ENCODE measurements at places on chromosomes 5 and 9. TPM values are rescaled to one million over a fixed set of nuclear protein-coding genes. Genes with fewer than 3 reads are reported as not detected.

- H3K27me3 ChIP-seq: no peaks in the 10 kb centered on the region
- no peaks in the 10 kb centered on the region for H3K36me3 ChIP-seq
- DNase-seq: no peak
- no peak overlapping the region for H3K4me3 ChIP-seq
- no peak overlapping the region for H3K27ac ChIP-seq
Observed at GRCh38 chr5:59391576-59391975, 501.9 kb downstream of the PDE4D start.

DNA sequence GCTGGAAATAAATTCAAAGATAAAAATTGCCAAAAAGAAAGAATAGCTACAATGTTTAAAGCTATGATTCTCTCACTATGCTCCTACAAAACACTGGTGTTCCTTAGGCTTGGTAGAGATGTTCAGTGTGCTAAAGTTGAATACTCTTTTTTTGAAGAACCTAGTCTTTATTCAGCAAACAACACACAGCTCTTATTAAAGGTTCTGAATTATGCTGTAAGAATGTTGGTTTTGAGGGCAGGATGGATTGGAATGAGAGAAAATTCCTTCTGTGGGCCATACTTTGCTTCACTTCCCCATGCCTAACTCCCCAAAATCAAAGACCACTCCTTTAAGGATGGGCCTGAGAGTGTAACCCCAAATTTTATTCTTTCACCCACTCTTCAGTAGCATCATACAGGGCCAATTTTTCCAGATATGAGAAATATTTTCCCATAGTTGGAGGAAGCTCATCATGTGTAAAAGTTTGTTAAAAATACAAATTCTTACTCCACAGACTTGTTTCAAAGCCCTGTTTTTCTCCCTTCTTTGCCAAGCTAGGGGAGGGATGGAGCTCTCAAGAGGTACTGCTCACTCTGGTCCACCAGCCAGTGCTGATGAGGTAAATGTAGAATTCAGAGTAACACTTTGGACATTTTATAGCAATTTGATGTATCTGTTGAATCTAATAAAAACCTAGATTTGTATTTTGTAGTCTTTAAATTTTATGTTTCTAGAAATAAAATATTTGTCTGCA lies 99.3 kb downstream of the GDNF start:
- H3K4me1 ChIP-seq: peaks cover 29% of the 10 kb centered on the region
- DNase-seq: no peak
- peaks cover 10% of the 10 kb centered on the region for H3K36me3 ChIP-seq
- H3K27me3 ChIP-seq: no peaks in the 10 kb centered on the region

DNA sequence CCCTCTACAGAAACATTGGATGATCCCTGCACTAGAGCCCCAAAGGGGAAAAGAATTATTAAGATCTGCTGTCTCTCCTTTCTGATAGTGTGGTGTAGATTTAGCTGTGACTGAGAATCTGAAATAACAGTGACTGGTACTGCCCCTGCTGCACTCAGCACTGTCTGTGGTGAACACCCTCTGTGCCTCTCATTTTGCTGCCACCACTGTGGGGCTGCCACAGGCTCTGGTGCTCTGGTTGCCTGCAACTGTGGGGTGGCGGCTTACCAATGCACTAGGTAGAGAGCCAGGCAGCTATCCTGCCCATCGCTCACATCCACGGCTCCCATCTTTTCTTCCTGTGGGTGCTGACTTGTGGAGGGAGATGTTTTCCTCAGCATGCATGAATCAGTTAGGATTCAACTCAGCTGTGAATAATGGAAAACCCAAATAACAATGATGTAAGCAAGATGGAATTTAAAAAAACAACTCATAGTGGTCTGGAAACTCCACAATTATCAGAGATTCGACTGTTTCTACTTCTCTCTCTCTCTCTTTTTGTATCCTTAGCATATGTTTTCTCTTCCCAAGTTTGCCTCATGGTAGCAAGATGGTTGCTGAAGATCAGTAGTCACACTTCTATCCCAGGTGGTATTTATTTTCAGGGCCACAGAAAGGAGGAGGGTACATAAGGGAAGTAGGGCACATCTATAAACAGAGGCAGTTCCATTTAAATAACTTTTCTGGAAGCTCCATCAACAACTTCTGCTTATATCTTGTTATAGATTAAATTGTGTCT lies 99.8 kb upstream of the DAP start:
- peaks cover 50% of the 10 kb centered on the region for H3K27me3 ChIP-seq
- DNase-seq: no peak
- no peaks in the 10 kb centered on the region for H3K36me3 ChIP-seq
- no peak overlapping the region for H3K27ac ChIP-seq

DNA sequence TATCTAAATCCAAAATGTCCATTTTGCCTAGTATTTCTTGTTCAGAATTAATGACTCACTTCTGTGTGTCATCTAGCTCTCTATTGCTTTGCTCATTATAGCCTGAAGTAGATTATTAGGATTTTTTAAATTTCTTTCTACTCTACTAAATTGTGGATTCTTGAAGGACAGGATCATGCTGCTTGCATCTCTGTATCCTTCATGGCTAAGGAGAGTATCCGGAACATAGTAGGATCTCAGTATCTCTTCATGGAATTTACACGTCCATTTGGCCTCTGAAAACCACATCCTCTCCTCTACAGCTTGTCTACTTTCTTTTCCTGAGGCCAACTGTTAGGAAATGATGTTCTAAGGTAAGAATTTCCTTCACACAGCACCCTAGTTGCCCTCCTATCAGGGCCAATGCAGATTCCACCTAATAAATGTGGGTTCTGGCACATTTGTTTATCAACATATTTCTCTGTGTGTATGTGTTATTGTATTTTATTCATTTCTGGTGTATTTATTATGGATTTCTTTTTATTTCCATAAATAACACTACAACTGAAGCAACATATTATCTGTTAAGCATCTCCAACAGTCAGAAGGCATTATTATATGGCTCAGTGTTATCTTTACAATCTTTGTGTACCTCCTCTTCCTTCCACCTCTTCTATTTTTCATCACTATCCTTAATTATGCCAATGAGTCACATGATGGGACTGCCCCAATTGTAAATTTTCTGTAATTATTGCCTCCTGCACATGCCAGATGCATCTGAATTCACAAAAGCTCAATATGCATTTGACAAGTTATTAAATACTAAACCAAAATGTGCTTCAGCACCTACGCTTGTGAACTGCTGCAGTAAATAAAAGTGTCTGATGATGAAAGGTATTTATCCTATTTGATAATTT lies 557.8 kb upstream of the TLE4 start:
- peak overlapping the region; percentile 40 for H3K27ac ChIP-seq
- H3K36me3 ChIP-seq: no peaks in the 10 kb centered on the region
- H3K4me3 ChIP-seq: no peak overlapping the region
- peaks cover 27% of the 10 kb centered on the region for H3K4me1 ChIP-seq
- no peaks in the 10 kb centered on the region for H3K27me3 ChIP-seq
- DNase-seq: no peak

GRCh38 chr5:139903795-139904565 lies 108.4 kb downstream of the PSD2 start:
- H3K4me3 ChIP-seq: peak overlapping the region; percentile 9
- no peaks in the 10 kb centered on the region for H3K36me3 ChIP-seq
- no peaks in the 10 kb centered on the region for H3K4me1 ChIP-seq
- H3K27ac ChIP-seq: no peak overlapping the region

DNA sequence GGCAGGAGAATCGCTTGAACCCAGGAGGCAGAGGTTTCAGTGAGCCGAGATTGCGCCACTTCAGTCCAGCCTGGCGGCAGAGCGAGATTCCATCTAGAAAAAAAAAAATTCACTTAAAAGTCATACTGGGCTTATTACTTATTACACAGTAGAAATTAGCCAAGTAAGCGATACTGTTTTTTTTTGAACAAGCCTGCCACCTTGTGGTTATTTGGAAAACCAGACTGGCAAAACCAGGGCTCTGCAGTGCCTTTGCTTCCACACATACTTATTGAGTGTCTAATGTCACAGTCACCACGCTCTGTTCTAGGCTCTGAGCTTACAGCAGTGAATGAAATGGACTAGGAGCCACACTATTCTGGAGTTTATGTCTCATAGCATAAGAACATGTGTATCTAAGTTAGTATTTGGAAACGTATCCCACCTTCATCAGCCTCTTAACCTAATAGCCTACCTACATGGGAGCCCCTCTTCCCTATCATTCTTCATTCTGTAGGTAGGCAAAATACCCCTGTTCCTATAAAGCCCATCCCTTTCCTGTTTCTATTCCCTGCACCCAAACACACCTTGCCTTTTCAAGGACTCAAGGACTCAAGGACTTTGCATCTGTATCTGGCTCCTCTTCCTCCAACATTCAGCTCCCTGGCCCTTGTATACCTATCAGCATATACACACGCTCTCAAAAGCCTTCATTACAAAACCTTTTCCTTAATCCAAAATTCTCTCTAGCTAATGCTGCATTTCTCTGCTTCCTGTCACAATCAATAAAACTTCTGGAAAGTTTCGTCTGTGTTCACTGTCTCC lies 13.9 kb upstream of the BASP1 start:
- H3K27ac ChIP-seq: no peak overlapping the region
- H3K4me3 ChIP-seq: no peak overlapping the region
- H3K27me3 ChIP-seq: peaks cover 12% of the 10 kb centered on the region
- DNase-seq: peak; percentile 77
- no peaks in the 10 kb centered on the region for H3K36me3 ChIP-seq

GRCh38 chr9:8778356-8778755 lies 978.8 kb upstream of the DMAC1 start:
- H3K4me1 ChIP-seq: peaks cover 5% of the 10 kb centered on the region
- H3K27me3 ChIP-seq: no peaks in the 10 kb centered on the region
- no peak for DNase-seq
- H3K27ac ChIP-seq: no peak overlapping the region

The FCN2 gene
- total RNA-seq: not detected

The LAMC3 gene
- not detected for total RNA-seq

The C9orf50 gene
- not detected for total RNA-seq

The NRARP gene
- total RNA-seq: 2.2 TPM
